H7 (cell line): ENCODE measurements at places on chromosomes 5 and 9. TPM values are rescaled to one million over a fixed set of nuclear protein-coding genes. Genes with fewer than 3 reads are reported as not detected.

PTPN3 gene
- 0.62 and 2.0 TPM in 2 replicates for total RNA-seq

FBXL7 gene
- total RNA-seq, result 7.5 and 8.4 TPM in 2 replicates

KCNV2 gene
- 0.11 and 1.4 TPM in 2 replicates for total RNA-seq

NEUROG1 gene
- total RNA-seq, result not detected in 2 replicates

NR5A1 gene
- 0.30 and 0.73 TPM in 2 replicates for total RNA-seq

STK10 gene
- total RNA-seq, result 7.4 and 10.2 TPM in 2 replicates

OR13C9 gene
- total RNA-seq, result not detected in 2 replicates

SLCO4C1 gene
- total RNA-seq, result 1.7 and 2.8 TPM in 2 replicates

FOXD4L3 gene
- total RNA-seq, result 0.04 TPM in 1 of 2 replicates, not detected in the other

GTF3C5 gene
- total RNA-seq, result 131 and 133 TPM in 2 replicates

FOXD4 gene
- 0.26 TPM in 1 of 2 replicates, not detected in the other for total RNA-seq
